KBM-7 (cell line): ENCODE measurements at places on chromosomes 1 and 21.

DNA sequence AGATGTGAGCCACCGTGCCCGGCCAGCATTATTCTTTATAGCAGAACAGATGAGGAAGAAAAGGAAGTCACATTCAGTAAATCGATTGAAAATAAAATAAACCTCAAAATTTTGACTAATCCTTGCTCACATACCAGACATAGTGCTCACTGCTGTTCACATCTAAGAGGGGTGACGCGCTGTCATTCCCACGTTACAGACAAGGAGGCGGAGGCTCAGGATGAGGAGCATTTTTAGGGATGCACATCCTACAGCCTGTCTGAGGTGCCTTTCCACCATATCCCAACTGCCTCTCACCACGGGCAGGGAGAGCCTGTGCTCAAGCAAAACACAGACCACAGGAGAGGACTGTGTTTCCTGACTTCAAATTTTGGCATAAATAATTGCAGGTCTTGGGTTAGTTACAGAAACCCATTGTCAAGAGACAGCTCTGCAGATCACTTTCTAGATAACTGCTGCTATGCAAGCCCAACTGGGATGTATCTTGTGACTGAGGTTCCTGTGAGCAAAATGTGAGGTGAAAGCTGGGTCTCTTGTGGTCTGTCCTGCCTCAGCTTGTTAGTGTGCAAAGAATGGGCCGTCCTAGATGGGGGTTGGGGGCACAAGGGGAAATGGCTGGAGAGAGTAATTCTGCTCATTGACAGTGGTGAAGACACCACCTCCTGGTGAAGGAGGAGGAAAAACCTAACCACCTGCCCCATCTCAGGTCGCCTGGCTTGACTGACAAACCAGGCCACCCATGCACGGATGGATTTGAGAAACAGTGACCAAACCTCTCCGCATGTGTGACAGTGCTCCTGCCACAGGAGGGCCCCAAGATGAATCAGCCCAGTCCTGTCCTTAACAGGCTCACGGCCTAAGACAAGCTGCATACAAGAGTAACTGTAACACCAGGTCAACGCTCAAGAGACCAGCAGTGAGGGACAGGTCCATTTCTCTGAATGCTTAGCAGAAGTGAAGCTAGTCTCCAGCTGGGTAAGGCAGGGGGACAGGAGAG is 8.2 kb downstream of the TNN start:
- no peak for DNase-seq

DNA sequence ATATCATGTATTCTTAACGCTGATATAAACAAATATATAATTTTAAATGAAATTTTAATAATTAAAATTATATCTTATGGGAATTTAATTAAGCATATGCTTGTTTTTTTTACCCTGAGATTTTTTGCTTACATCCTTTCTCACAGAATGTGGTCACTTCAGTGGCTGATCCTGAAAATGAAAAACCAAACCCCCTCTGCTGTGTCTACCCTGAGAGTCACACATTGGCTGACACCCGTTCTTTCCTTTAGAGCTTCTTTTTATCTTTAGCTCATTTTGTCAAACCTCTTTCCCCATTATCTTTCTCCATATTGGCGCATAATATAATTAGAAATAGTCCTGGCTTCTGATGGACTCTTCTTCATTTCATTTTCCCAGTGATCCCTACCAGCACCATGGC is 10.8 kb upstream of the CACYBP start:
- DNase-seq: no peak

DNA sequence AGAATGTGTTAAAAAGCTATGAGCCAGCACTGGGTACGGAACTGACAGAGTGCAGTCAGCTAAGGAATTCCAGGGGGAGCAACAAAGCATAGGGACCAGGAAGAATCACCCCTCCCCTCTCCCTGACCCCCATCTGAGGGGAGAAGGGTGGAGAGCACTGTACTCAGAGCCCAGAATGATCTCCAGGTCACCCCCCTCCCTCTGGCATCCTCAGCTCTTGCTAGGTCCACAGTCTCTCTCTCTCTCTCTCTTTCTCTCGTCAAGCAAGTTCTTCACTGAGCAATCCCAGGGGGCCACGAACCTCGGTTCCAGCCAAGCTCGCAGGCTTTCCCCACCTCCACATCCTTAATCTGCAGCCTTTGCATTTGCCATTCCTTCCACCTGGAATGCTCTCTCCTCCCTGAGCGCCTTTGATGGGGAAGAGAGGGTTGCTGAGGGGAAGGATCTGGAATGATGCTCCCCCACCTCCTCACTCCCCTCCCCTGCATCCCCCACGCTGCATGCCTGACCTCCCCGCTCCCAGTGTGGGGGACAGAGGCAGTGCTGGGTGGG is 6.7 kb upstream of the WASF2 start:
- DNase-seq: no peak

DNA sequence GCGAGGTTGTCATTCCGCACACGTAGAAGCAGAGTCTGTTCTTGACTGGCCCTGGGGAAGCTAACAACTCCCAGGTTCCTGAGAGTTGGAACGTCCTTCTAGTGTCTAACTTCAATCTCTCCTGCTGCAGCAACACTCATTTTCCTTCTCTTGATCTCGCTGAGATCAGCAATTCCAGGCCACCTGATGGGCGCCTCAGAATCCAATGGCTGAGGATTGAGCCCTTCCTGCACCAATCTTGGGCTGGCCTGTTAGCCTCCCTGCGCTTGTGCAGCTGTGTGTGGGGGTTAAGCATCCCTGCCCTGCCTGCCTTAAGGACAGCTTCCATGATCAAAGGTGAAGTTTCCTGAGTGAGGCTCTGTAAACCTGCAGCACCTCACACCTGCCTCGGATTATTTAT is 87.9 kb downstream of the SYT2 start:
- no peak for DNase-seq

- no peak for DNase-seq
Measured at GRCh38 chr1:232333419-232333767, 296.5 kb downstream of the SIPA1L2 start.
